ENCODE measurements at places on chromosomes 1 and 21.
A peak's percentile ranks its signal among the peaks of the same experiment; 100 is the strongest.

DNA sequence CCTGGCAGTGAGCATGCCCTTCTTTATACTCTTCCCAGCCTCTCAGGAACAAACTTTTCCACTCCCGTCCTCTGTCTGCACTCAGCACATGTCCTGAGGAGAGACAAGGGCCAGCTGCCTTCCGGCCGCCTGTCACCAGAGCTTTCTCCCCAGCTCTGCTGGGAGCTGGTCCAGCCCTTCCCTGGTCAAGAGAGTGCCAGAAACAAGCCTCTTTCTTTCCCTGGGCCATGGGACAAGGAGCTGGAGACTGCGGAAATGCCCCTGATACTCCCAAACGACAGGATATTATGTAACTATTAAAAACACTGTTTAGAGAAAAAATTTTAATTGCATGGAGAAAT is 10.4 kb downstream of the LAMB3 start:
- no peak for DNase-seq

DNA sequence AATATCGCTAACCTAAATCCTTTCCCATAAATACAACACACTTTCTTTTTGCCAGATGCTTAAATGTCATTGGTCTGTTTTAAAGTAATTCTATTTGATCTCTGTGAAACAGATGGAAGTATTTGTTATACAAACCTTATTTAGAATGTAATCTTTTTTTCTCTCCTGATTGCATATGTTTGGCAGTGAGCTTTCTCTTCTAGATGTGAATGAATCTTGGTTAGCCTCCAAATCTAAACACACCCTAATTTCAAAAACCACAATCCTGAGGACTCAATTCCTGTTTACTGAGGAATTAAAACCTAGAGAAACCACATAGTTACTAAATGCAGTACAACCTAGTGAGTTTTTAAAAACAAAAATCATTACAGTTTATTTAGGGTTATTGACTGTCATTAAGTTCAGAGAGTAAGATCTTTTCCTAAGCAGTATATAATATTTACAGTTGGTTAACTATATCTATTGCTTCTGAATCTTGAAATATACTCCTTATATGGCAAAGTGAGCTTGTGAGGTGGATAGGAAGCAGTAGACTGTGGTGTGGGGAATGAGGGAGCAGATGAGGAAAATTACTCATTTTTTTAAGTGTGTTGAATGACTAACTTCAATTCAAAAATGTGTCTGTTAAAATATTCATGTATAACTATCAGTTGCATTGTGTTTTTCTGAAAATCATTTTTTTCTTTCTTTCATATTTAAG is 218.7 kb downstream of the FMN2 start:
- no peak for DNase-seq

- DNase-seq, result no peak
Measured at GRCh38 chr21:21751286-21751685, 753.1 kb downstream of the NCAM2 start.

- DNase-seq, result no peak
Measured at GRCh38 chr1:28439320-28439719, 66.5 kb upstream of the RCC1 start.

DNA sequence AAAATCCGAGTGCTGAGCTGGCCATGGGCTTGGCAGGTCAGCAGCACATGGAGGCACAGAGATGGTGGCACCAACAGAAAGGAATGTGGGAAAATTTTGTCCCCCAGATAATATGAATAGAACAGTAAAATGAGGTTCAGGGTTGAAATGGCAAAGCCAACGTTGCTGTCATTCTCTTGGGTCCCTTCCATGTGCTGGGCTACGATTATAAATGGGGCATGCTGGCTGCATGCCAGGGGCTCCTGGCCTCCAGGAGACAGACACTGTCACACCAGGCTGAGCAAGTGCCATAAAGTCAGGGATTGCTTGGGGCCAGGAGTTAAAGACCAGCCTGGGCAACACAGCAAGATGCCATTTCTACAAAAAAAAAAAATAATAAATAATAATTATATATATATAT is 77.1 kb downstream of the TOMM20 start:
- no peak for DNase-seq

- DNase-seq, result no peak
Measured at GRCh38 chr1:117967881-117968280, 38.3 kb downstream of the WDR3 start.

DNA sequence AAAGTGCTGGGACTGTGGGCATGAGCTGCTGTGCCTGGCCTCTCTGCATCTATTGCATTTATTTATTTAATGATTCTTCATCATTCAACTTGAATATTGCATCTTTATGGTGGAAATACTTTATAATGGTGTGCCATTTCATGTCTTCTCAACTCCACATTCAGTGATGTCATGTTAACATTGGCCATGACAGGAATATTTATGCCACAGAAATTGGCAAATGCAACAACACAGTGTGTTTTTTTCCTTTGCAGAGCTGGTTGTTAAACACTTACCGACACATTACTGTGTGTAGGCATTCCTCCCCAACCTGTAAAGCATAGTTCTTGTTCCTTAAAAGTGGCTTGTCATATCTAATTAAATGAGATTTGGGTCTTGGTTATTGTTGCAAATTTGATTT is 57.4 kb upstream of the WDR26 start:
- no peak for DNase-seq

DNA sequence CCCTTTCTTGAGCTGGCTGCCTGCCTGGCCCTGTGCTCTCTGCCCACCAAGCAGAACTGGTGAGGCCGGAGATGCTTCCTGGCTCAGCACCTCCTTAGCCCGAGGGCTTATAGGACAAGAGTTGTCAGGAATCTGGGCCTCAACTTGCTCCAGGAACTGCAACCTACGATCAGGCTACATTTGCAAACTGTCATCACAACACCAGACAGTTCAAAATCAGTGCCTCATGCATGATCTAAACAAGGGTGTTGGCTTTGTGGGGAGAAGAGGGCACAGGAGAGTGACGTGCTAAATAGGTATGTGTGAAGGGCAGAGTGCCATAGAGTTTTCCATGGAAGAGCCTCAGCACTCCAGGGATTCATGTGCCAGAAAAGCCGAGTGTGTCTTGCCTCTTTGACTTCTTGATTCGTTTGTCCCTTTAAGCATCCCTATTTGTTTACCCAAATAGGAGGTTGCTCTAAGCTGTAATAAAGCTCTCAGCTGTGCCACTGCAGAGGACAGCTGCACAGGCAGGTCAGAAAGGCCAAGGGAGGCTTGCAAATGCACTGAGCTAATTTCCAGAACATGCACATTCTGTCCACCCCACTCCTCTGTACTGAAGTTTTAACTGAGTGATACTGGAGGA is 30.2 kb upstream of the NEK2 start:
- DNase-seq, result no peak

- no peak for DNase-seq
Measured at GRCh38 chr1:201711811-201712210, 117.1 kb upstream of the IPO9 start.

DNA sequence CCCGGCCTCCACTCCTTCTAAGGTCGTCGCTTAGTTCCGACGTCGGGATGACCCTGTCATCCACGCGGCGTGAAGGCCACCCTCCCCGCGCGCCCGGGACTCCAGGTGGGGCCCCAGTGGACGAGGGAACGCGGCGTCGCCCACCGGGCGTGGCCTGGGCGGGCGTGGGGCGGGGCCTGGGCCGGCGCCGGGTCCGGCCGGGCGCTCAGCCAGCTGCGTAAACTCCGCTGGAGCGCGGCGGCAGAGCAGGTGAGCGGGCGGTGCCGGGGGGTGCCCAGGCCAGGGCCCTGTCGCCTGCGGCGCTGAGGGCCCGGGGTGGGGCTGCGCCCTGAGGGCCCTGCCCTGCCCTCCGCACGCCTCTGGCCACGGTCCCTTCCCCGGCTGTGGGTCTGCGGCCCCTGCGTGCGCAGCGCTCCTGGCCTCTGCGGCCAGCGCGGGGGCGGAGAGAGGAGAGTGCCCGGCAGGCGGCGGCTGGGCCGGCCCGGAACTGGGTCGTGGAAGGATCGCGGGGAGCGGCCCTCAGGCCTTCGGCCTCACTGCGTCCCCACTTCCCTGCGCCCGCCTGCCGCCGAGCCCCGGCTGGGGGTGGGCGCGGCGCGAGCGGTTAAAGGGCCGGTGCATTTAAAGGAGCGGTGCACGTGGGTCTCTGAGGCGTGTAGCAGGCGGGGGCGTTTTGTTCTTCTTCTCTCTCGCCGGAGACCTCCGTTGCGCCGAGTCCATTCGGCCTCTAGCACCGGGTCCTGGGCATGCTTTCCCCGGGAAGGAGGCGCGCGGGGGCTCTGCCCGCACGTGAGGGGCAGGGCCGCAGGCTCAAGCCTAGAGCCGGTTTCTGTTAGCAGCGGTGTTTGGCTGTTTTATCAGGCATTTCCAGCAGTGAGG is at the start of gene PSEN2:
Gene PSEN2 (plus strand): TSS at position 216 of the 879 bp plus-strand sequence. CDS start 11,292 bp downstream, outside the sequence.
- peak; percentile 23 for DNase-seq

GRCh38 chr21:18661842-18662241 is 258.3 kb upstream of the TMPRSS15 start:
- no peak for DNase-seq

- DNase-seq, result no peak
Measured at GRCh38 chr1:156898161-156898566, 4.6 kb downstream of the PEAR1 start.

DNA sequence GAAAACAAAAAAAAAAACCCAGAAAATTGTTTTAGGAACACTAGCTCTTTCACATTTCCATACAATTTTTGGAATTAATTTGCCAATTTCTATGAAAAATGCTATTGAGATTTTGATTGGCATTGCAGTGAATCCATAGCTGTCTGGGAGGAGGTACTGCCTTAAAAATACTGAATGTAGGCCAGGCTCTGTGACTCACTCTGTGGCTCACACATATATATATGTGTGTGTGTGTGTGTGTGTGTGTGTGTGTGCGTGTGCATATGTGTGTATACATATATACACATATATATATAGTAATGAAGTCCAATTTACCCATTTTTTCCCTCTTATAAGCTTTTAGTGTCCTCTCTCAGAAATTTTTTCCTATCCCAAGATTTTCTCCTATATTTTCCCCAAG is 214.2 kb upstream of the DMRTA2 start:
- DNase-seq, result no peak

DNA sequence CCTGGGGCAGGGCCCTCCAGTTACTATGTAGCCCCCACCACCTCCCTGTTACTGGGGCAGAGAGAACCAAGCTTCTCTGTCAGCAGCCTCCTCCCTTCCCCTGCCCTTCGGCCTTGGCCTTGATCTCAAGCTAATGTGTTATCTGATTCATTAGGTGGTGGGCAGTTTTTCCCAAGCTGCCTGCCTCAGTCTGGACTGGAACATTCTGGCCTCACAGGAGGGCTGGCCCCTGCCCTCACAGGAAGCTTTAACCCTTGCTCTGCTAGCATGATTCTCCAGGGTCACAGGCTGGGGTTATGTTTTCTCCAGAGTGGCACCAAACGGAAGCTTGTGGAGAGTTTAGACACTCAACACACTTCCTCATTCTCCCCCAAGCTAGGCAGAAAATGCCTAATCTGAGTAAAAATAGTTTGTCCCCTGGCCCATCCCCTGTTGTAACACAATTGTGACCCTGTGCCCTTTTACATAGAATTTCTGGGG is 37.2 kb upstream of the SLC6A9 start:
- no peak for DNase-seq

DNA sequence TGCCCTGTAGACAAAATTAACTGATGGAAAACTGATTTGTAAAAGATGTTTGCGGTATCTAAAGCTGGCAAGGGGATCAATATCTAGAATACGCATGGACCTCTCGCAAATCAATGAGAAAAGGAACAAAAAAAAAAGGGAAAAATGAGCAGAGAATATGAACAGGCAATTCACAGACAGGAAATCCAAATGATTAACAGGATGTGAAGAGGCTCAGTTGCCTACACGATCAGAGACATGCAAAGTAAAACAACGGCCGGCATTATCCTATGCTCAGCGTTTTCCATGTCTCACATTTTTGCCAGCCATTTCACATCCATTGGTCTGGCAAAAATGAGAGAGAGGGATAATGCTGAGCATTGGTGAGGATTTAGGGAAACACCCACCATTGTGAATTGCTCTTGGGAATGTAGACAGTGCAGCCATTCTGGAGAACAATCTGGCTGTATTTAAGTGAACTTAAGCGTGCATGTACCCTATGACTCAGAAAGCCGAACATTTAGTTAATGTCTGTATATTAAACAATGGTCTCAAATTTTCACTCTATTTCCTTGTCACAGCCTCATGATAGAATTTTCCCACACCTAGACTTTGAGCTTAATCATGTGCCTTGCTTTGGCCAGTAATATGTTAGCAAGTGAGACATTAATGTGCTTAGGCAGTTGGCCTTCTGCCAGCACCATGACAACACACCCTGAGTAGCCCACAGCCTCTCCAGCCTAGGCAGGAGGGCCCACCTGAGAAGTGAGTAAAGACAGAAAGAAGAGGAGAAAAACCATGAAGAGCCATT is 61.0 kb upstream of the NBPF3 start:
- DNase-seq, result no peak

DNA sequence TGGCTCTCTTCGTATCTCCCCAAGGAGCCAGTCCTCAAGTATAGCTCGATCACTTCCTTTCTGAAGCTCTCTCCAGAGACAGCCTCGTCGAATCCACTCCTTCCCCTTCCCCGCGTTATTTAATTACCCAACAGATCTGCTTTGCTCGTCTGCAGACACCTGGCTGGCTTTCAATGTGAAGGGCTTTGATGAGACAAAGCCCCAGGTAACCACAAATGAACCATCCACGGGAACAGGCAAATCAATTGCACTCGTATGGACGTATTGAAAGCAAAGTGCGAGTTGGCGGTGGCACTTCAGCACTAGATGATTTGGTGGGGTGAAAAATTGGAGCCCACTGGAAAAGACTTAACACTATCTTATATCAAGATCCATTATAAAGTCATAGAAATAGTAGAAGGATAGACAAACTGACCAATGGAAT is 364 bp upstream of the BCAR3 start:
- no peak for DNase-seq

GRCh38 chr1:228101994-228102790 is 933 bp downstream of the C1orf35 start:
- peak; percentile 59 for DNase-seq

- DNase-seq, result no peak
Measured at GRCh38 chr1:50108497-50109059, at the start of gene ELAVL4. TSS of gene ELAVL4 (plus strand) at chr1:50108920. CDS start at chr1:50109190, 270 bp downstream.

DNA sequence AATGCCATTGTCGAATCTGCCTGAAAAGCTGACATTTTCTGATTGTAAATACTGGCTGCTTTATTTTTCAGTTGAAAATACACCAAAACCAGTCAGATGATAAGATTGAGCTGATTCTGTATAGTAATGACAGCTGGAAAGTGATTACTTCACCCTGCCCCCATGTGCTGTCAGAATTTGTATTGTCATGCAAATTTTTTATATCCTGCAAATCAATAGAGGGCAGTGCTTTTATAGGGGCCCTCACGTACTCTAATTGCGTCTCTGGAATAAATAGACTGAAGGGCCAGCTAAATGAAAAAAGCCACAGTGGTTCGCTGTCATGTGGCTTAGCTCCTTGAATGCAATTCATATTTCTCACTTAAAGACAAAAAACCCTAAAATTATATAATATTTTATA is 208.6 kb downstream of the LHX8 start:
- no peak for DNase-seq

- no peak for DNase-seq
Measured at GRCh38 chr1:96559707-96560596, 161.6 kb upstream of the PTBP2 start.

DNA sequence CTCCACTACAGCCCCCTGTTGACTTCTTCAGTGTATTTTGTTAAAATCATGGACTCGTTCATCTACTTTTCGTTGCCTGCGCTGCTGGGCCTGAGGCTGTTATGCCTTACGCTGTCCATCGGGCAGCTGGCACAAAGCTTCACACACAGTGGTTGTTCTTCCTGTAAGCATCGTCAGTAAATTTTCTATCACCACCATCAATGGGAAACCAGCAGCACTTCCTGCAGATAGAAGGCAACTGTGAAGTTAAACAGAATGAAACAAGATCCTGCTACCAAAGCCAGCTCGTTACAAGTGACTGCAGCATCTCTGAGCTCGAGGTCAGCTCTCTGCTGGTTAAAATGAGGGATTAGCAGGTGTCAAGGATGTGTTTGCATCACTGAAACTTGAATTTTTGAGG is 21.9 kb upstream of the PADI6 start:
- DNase-seq, result no peak
